ENCODE measurements at places on chromosomes 6 and 20.

- no peak for DNase-seq
These were observed 109.6 kb downstream of the SLC22A3 start for GRCh38 chr6:160457823-160458222.

DNA sequence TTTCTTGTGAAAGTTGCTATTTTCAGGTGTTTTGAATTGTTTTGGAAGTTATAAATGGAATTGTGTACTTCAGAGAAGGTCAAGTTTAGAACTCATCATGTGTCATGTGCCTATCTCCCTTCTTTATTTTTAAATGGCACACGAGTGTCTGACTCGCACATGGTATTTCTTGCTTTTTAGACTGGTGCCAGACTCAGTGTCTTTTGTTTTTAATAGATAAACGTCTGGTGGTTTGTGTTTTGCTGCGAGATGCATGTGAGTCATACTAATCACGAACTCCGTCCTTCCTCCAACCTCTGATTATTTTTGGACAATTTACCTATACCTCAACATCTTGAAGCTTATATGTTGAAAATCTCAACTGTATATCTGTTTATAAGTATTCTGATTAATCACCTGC, 292.1 kb downstream of the CDKAL1 start:
- DNase-seq, result no peak

- DNase-seq, result no peak
These were observed 64.4 kb downstream of the SMPDL3A start for GRCh38 chr6:122853259-122853995.

- DNase-seq, result no peak
These were observed 58.0 kb upstream of the TMEM200A start for GRCh38 chr6:130307752-130308361.

DNA sequence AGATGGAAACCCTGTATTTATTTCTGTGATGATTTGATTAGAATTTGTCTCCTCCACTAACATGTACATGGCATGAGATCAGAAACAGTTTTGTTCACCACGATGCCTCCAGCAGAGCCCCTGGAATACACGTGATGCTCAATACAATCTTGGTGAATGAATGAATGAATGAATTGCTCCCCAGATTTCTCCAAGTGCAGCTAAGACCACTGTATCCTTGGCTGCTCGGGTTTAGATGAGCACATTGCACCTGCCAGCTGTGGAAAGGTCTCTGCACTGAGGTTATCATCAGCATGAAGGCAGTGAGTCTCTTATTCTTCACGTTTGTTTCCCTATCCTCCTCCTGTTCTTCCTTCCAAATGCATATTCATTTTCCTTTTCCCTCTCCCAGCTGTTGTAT, 17.9 kb downstream of the CASS4 start:
- DNase-seq, result peak; percentile 5

DNA sequence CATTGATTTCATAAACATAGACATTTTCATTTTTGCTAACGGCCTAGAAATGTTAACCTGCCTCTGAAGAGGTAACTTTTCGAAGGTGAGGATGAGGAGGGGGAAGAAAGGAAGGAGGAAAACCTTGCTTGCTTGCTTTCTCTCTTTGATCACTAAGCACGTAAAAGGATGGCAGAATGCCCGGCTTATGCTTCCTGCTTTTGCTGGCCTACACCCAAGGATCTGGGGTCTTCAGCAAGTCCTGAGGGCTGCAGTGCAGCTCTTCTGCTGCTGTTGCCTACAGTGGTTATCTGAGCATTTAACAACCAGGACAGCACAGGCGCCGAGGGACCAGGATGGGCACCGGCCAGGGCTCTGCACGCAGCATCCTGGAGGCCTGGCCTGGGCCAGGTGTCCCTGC, 150.8 kb upstream of the TAB2 start:
- no peak for DNase-seq

DNA sequence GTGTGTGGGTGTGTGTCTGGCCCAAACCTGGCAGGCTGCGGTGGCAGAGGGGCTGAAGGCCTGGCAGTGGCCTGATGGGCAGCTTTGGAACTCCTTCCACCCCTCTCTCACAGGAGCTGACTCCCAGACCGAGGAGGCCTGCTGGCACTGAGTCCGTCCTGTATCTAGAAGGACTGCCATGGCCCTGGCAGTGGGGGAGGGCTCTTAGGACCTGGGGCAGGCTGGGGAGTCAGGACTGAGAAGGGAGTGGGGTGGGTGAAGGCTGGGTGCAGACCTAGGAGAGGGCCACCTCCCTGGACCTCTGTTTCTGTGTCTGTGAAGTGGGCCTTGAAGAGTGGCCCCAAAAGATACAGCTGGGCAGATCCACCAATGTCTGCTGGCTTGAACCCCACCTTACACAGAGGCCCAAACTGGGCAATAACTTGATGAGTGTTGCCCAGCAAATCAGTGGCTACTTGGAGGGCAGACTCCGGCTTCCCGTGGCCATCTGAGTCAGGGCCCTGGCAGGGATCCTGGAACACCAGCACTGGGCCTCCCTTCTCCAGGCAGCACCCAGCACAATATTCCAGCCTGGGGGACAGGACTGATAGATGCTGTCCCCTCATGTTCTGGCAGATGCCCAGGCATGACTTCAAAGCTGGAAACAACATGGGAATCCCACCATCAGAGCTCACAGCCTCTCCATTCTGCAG, 46.7 kb upstream of the BLCAP start:
- DNase-seq, result no peak
